ENCODE measurements at places on chromosomes 5 and 9.

DNA sequence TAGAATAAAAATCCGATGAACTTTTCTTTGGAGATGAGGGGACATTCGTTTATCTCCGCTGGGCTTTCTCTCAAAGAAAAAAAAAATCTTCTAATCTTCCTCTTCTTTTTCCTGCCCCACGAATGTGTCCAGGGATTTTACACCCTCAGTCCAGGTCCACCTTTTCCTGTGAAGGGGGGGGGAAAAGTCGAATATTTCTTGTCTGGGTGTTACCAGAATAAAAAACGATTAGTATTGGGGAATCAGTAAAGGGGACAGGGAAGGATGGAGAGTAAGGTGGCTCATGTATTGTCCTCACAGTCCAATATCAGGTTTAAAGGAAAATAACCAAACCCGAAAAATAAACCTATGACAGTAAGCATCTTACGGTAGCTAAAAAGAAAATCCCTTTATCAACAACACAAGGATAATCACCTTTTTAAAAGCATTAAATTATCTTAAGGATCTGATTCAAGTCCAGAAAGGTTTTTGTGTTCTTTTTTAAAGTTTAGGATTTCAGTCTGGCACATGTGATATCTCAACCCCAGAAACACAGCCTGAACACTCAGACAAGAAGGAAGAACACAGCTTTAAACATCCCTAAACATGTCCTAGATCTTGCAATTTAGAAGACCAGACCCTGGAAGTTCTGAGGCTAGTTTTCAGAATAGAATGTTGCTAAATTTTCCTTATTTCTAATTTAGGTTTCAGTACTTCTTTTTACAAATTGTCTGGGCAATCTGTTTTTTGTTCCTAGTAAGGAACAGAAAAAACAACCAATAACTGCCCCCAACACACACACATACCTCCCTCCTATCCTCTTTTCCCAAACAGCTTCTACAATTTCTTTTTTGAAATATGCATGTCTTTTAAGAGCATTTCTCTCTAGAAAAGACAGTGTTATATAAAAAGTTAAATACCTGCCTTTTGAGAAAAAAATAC is 1.2 kb downstream of the ZNF608 start:
- DNase-seq, result no peak

DNA sequence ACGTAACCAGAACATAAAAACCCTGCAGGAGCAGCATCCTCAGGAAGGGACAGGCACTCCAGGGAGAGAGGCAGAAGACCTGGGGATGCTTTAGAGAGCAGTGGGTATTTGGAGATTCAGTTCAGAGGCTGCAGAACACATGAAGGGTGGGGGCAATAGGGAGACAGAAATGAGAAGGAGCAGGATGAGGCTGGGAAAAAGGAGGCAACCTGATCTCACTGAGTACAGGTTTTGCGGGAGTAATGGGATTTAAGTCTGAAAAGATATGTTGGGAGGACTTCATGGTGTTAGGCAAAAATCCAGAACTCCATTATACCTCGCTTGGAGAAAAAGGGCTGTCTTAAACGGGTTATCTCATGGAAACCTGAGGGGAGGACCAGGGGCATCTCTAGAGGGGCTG is 41.3 kb upstream of the GARNL3 start:
- no peak for DNase-seq

GRCh38 chr5:171454549-171454948 is 35.1 kb downstream of the FGF18 start:
- DNase-seq, result no peak

- no peak for DNase-seq
Measured at GRCh38 chr5:15610216-15610615, 110.2 kb downstream of the FBXL7 start.

- no peak for DNase-seq
Measured at GRCh38 chr9:111056538-111056937, 18.3 kb upstream of the LPAR1 start.

- no peak for DNase-seq
Measured at GRCh38 chr5:10775646-10776045, 14.6 kb upstream of the DAP start.

- no peak for DNase-seq
Measured at GRCh38 chr9:125356032-125356431, 94.4 kb downstream of the GAPVD1 start.

GRCh38 chr5:65075623-65076250 is 307.0 kb downstream of the CWC27 start:
- no peak for DNase-seq

GRCh38 chr5:96431376-96432187 is 1.5 kb downstream of the PCSK1 start:
- no peak for DNase-seq

- no peak for DNase-seq
Measured at GRCh38 chr5:89816038-89816437, 593.5 kb downstream of the CETN3 start.

DNA sequence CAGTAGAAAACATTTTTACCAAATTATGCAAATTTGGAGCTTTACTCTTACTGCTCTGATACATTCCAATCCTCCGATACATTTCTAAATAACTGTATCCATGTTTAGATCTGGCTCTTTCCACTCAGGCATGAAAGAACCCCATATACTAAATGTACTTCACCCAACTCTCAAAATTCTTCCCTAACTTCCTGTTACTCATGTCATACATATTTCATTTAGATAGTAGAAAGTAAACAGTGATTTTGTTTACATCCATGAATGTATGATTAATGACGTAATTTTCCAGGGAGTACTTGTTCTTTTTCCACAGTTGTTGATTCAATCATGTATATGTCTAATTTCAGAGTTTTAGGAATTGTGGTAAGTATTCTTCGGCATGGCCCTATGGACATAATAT is 1426.5 kb upstream of the C9orf72 start:
- DNase-seq, result no peak

GRCh38 chr9:3290231-3290840 is 235.5 kb downstream of the RFX3 start:
- no peak for DNase-seq

GRCh38 chr9:129334105-129334935 is 156.3 kb upstream of the IER5L start:
- peak; percentile 92 for DNase-seq

- DNase-seq, result no peak
Measured at GRCh38 chr9:10080012-10080411, 532.8 kb downstream of the PTPRD start.

DNA sequence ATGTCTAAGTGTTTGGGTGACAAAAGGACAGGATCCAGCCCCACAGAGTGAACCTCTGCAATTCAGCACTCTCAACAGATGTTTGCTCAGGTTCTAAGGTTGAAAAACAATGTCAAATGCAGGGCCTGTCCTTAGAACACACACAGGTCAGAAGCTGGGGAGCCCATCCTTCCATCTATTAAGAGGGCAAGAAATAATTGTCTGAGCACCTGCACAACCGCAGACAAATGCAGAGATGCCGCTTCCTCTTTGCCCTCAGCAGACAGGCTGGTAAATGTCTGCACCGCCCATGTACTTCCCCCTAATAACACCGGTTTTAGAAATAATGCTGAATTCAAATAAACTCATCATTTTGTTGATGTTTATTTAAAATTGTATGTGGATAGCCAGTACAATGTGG is 414.5 kb upstream of the ADAMTS16 start:
- no peak for DNase-seq

- DNase-seq, result no peak
Measured at GRCh38 chr9:107153336-107153735, 129.7 kb upstream of the RAD23B start.

DNA sequence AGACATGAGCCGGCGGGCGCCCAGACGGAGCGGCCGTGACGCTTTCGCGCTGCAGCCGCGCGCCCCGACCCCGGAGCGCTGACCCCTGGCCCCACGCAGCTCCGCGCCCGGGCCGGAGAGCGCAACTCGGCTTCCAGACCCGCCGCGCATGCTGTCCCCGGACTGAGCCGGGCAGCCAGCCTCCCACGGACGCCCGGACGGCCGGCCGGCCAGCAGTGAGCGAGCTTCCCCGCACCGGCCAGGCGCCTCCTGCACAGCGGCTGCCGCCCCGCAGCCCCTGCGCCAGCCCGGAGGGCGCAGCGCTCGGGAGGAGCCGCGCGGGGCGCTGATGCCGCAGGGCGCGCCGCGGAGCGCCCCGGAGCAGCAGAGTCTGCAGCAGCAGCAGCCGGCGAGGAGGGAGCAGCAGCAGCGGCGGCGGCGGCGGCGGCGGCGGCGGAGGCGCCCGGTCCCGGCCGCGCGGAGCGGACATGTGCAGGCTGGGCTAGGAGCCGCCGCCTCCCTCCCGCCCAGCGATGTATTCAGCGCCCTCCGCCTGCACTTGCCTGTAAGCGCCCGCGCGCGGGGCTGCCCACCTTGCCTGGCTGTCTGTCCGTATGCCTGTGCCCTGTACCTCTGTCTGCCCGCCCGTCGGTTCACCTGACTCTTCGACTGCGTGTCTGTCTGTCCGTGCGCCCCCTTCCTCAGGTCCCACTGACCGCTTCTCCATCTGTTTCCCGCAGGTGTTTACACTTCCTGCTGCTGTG is 412 bp downstream of the FGF18 start:
- peak; percentile 44 for DNase-seq

GRCh38 chr5:65818592-65818991 is 96.6 kb downstream of the NLN start:
- no peak for DNase-seq

DNA sequence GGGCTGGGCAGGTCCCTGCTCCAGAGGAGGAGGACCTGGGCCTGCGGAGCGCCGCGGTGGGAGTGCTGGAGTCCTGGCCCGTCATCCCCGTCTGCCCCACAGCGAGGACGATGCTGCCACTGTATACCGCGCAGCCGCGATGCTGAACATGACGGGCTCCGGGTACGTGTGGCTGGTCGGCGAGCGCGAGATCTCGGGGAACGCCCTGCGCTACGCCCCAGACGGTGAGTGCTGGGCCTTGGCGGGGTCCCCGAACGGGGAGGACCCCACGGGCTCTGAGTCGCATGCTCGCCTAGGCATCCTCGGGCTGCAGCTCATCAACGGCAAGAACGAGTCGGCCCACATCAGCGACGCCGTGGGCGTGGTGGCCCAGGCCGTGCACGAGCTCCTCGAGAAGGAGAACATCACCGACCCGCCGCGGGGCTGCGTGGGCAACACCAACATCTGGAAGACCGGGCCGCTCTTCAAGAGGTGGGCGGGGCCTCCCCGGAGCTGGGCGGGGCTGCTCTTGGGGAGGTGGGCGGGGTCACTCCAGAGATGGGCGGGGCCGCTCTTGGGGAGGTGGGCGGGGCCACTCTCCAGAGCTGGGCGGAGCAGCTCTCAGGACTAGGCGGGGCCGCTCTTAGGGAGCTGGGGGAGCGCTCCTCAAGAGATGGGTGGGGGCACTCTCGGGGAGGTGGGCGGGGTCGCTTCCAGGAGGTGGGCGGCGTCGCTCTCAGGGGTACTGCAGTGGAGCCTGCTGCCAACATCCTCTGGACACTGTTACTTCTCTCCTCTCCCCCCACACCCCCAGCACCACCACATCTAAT is 13.1 kb downstream of the LRRC26 start:
- DNase-seq, result no peak

- no peak for DNase-seq
Measured at GRCh38 chr9:114370251-114370967, 17.4 kb downstream of the AKNA start.

- DNase-seq, result no peak
Measured at GRCh38 chr9:122087406-122088200, 5.5 kb downstream of the TTLL11 start.

DNA sequence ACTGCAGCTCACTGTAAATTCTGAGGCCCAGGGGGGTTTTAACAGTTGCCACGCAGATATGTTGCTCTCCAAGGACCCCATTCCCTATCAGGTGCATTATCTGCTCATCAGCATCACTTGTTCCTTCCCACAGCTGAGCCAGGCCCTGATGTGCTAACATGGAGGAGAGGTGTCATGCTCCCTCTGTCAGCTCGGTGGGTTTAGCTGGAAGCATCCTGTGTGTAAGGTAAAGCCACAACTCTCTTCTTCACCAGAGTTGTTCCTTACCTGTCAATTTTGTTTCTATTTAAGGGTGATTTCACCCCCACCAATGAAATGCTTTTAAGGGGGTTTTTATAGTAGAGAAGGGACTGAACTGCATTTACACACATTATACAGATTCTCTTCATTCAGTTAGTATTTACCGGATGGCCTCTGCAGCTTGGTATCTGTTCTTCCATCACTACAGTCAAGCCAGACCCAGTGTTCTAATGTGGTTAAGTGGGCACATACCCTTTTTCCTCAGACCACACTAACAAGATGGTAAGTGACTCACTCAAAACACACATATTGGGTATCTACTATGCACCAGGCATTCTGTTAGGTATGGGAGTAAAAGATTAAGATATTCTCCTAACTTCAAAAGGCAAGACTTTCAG is 205.4 kb downstream of the DCP2 start:
- no peak for DNase-seq

GRCh38 chr5:64180661-64181343 is 15.2 kb downstream of the RNF180 start:
- DNase-seq, result no peak

GRCh38 chr9:15135164-15135792 is 171.7 kb downstream of the TTC39B start:
- peak; percentile 53 for DNase-seq

DNA sequence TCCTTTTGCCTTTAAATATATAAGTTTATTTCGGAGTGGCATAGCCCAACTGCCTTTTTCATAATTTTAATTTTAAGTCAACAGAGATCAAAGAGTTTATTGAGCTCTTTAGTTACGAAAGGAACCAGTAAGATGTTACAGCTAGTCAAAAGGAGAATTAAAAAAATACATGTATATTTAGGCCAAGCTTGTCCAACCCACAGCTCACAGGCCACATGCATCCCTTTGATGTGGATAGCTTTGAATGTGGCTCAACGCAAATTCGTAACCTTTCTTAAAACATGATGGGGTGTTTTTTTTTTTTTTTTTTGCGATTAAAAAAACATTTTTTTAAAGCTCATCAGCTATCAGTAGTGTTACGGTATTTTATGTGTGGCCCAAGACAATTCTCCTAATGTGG is 50.2 kb upstream of the IL31RA start:
- no peak for DNase-seq

- DNase-seq, result no peak
Measured at GRCh38 chr5:9343146-9343850, 202.6 kb downstream of the SEMA5A start.

DNA sequence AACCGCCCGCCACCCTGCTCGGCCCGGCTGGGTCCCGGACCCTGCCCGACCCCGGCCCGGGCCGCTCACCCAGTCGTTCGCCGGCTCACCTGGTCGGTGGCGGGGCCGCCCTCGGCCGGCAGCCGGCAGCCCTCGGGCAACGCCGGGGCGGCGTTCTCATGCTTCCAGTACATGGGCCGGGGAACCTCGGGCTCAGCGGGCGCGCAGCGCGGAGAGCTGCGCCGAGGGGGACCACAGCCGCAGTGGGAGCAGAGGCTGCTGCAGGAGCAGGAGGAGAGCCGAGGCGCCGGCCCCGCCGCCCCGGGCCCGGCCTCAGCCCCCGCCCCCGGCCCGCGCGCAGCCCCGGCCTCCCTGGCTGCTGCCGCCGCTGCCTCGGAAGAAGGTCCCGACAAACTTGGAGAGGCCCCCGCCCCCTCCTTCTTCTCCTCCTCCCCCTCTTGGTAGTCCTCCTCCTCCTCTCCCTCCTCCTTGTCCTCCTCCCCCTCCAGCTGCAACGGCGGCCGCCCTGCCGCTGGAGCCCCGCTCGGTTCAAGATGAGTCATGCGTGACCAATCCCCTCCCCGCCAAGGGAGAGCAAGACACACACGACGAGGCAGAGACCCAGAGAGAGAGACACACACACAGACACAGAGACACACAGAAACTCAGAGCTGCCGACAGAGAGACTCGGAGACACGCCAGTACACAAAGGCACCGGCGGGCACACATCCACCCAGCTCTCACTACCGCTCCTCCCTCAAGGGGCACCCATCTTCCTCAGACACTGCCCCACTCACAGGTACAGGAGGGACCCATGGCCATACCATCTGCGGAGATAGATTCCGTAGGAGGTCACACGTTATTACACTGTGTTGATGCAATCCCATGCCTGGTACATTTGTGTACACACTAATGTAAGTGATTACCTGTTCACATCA is at the start of gene LHX6:
LHX6 (minus strand) TSS at position 390 of the 917 bp plus-strand sequence; CDS start at position 173, 217 bp downstream.
- DNase-seq, result no peak
